ENCODE measurements at places on chromosomes 1 and 21.

- DNase-seq = no peak
Observed at GRCh38 chr1:1793481-1794244, 15.4 kb upstream of the NADK start.

GRCh38 chr1:19597496-19598309 is 46.4 kb upstream of the NBL1 start:
- peak; percentile 12 for DNase-seq

GRCh38 chr1:230899841-230900251 is 31.5 kb upstream of the C1orf198 start:
- no peak for DNase-seq

- no peak for DNase-seq
Observed at GRCh38 chr21:35332841-35333426, 283.8 kb upstream of the RUNX1 start.

- no peak for DNase-seq
Observed at GRCh38 chr21:34263629-34264028, 100.2 kb upstream of the KCNE2 start.

DNA sequence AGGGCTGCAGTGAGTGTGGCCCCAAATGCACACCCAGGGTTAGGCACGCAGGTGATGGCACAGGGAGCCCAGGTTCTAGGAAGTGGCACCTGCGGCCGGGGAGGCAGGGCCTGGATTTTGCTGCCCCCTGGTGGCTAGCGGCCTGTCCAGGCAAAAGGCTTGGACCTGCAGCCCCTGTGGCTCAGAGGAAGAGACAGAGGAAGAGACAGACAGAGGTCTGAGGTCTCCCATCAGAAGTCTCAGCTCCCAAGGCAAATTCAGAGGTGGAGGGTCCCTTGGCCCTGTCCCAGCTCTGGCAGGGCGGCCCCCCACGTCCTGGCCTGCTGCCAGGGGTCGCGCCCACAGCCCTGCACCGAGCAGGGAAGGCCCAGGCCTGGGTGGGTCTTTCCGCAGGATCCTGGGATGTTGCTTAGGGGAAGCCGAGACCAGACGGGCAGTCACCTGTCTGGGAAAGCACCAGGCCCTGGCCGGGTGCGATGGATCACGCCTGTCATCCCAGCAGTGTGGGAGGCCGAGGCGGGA is 8.0 kb upstream of the TNFRSF14 start:
- peak; percentile 86 for DNase-seq

DNA sequence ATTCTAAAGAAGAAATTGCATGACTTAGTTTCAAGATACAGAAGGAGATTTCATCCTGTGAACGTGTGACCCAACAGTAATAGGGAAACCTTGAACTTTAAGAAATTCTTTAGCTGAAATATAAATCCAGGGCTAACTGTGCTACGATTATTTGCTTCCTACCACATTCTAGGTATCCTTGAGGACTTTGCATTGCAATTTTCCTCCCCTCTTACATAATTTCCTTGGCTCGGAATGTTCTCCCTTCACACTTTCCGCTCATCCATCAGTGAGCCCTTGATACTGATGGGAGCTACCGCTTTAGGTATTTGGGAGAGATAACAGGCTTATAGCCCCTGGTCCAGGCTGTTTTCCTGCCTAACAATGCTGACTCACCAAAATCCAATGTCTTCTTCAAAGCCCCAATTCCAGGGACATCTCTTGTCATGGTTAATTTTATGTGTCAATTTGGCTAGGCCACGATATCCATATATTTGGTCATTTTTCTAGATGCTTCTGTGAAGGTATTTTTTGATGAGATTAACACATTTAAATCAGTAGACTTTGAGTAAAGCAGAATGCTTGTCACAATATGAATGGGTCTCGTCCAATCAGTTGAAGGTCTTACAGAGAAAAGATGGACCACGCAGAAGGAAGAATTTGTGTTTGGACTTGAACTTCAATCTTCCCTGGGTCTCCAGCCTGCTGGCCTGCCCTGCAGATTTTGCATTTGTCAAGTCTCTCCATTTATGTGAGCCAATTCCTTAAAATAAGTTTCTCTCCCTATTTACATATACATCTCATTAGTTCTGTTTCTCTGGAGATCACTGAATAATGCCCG is 121.2 kb downstream of the PTPN14 start:
- DNase-seq = no peak

GRCh38 chr1:89688607-89689006 is 55.7 kb downstream of the LRRC8C start:
- no peak for DNase-seq

GRCh38 chr1:42734201-42735035 is 5.6 kb downstream of the CLDN19 start:
- no peak for DNase-seq

DNA sequence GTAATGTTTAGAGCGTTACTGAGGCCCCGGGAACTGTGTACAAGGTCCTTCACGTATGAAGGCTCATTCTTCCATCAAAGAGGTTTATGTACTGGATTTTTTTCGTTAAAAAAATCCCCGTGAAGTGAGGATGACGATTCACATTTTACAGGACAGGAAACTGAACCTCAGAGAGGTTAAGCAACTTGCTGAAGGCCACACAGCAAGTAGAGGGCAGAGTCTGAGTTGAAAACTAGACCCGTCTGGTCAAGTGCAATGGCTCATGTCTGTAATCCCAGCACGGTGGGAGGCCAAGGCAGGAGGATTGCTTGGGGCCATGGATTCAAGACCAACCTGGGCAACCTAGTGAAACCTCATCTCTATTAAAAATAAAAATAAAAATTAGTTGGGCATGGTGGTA is 140.2 kb downstream of the KAZN start:
- no peak for DNase-seq

DNA sequence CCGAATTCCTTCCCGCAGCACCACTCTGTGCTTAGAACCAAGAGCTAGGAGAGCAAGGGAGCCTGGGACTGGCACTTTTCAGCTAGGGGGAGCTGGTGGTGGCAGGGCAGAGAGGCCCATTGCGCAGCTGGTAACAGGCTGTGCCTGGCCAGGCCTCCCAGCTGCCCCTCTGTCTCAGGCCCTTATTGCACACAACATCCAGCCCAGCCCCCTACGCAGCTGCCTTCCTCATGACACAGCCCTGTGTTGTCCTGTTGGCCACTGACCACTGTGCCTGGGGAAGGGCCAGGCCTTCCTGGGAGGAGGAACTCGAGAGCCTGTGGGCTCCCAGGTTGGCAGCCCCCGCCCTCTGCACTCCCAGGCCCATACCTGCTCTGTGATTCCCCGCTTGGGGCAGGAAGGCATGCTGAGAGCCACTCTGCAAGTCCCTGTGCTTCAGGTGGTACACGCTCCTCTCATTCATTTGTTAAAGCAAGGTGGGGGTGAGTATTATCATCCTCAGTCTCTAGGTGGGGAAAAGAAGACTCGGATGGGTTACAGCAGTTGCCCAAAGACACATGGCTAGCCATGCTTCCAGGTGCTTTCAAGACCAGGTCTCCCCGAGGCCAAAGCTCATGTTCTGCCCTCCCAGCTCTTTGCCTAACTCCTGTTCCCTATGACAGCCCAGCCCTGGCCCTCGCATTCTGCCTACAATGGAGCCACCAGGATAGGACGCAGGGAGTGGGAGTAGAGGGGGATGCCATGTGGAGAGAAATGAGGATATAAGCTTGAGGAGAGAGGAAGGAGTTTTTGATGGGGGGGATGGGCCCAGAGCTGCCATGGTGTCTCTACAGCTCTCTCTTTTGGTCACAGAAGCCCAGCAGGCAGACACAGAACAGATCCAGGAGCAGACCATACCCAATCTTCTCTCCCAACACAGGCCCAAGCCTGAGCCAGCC is 81.8 kb downstream of the TMEM53 start:
- DNase-seq = no peak

- DNase-seq = no peak
Observed at GRCh38 chr1:21341517-21342078, 51.3 kb upstream of the ECE1 start.

DNA sequence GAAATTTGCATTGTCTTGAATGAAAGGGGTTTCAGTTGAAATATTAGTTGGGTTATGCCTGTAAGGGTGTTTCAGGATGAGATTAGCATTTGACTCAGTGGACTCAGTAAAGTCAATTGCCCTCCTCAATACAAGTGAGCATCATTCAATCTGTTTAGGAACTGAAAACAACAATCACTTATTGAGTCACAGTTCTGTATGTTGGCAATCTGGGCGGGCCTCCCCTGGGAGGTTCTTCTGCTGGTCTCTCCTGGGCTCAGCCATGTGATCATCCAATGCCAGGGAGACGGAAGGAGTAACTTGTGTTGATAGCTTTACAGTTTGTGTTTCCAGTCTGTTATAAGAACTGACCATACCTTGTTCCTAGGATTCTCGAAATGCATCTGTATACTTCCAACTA is 262.9 kb upstream of the RUNX1 start:
- DNase-seq = no peak

- no peak for DNase-seq
Observed at GRCh38 chr1:161902182-161902581, 121.5 kb downstream of the OLFML2B start.

DNA sequence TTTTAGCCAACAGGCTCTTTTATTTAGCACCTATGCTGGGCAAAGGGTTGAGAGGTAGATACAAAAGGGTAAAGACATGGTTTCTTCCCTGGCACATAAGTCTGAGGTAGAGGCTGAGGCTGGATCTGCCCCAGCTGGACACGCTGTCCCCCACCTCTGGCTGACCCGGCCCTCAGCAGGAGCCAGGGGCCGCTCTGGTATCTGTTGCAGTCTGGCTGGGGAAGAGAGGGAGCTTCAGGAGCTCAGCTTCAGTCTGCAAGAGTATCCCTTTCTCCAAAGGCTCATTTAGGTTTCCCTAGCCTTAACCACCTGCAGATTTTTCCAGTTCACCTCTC is 14.2 kb downstream of the BLACAT1 start:
- DNase-seq = no peak

DNA sequence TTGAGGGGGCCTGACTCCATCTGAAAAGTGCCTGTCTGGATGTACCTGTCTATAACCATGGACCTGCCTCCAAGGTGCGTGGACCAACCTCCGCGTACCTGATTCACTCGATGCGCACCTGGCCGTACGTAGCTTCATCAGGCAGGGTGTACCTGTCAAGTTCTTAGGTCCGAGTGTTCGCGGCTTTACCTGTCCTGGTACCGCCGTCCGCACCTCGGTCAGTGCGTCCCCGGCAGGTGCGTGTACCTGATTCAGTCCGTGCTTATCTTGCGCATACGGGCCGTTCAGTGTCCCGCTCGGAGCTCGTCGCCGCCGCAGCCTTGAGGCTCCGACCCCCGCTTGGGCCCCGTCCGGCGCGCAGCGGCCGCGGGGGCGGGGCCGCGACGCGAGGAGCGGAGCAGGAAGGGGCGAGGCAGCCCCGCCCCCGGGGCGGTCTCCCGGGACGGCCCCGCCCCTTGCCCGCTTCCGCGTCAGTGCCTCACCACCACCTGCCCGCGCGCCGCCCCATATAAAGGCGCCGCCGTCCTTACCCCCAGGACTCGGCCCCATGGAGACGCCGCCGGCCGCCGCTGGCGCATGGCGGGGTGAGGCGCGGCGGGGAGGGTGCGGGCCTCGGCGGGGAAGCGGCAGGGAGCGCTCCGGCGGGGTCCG is at the start of gene ZC3H12A:
ZC3H12A (plus strand) TSS at position 535 of the 651 bp plus-strand sequence. CDS start 917 bp downstream, outside the sequence.
- peak; percentile 94 for DNase-seq

- no peak for DNase-seq
Observed at GRCh38 chr1:56774067-56774609, 45.1 kb downstream of the FYB2 start.

DNA sequence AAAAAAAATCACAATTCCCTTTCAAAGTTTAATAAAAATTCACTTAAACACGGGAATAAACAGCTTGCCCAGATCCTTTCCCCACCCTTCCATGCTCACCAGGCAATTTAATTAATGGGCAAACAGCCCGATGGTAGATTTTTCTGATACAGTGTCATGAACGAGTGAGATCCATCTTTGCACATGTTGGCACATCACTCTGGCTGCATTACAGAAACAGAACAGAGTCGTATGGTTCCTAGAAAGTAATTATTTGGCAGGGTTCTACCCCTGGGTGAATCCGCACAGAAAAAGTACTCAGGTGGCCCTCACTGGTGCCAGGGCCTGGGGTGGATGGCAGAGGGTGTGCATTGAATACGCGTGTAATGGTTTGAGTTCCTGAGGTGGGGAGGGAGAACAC is 24.6 kb upstream of the OVAAL start:
- DNase-seq = no peak

Data from mucosa of gallbladder (tissue), 1 donor.